ENCODE measurements at places on chromosomes 1 and 21. TPM values are rescaled to one million over a fixed set of nuclear protein-coding genes. Genes with fewer than 3 reads are reported as not detected.
A peak's percentile ranks its signal among the peaks of the same experiment; 100 is the strongest.

The TEKT2 gene
- total RNA-seq = not detected

The KRTAP21-3 gene
- not detected for total RNA-seq

The IFI44 gene
- 34.6 TPM for total RNA-seq

The PADI2 gene
- total RNA-seq = 0.56 TPM

DNA sequence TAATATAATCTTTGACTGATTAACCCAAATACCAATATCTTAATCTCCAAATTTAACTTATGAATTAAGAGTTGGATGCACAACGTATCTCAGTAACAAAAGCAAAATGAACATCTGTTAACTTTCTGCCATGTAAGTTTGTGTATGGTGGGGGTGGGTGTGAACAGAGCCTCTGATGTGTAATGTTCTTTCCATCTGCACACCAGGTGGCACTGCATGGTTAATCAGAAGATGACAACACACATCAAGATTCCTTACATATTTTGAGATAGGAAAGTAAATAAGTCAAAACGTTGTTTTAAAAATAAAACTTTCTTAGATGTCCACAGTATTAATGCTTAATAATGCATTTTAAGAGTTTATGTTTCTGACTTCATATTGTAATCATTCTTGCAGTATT is 251.9 kb downstream of the DPYD start:
- no peaks in the 10 kb centered on the region for H3K27me3 ChIP-seq
- DNase-seq = peak; percentile 39
- H3K4me3 ChIP-seq = no peak overlapping the region
- H3K27ac ChIP-seq = no peak overlapping the region
- no peaks in the 10 kb centered on the region for H3K36me3 ChIP-seq

DNA sequence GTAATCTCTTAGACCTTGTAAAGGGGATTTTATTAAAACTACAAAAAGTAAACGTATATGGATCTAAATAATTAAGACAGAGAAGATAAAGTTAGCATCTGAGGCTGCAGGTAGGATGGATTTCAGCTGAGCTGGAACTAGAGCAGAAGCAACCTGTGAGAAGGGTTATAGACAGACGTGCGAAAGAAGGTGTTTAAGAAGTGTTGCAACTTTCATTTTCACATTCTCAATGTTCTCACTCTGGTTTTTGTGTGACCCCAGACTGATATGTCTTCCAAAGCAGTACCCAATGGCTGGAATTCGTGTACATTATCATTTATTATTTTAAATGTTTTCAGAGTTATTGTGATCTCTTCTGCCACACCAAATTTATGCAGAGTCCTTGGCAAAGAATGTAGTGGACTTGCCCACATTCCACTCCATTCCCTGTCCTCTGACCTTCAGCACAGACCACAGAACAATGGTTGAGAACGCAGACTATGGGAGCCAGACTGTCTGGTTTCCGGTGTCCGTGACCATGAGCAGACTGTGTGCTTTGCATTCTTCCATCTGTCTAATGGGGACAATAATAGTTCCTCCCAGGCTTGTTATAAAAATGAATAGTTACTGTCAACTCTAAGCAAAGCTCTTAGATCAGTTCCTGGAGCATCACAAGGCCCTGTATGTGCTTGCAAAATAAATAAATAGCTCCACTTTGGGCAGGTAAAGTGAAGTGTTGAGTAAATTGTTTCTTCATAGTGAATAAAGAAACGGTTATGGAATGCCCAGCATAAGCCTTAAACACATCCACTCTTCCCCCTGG is 140.6 kb upstream of the SAMSN1 start:
- H3K4me1 ChIP-seq = peaks cover 9% of the 10 kb centered on the region
- peak overlapping the region; percentile 7 for H3K27ac ChIP-seq
- no peaks in the 10 kb centered on the region for H3K36me3 ChIP-seq
- H3K27me3 ChIP-seq = no peaks in the 10 kb centered on the region
- H3K4me3 ChIP-seq = no peak overlapping the region
- DNase-seq = no peak

DNA sequence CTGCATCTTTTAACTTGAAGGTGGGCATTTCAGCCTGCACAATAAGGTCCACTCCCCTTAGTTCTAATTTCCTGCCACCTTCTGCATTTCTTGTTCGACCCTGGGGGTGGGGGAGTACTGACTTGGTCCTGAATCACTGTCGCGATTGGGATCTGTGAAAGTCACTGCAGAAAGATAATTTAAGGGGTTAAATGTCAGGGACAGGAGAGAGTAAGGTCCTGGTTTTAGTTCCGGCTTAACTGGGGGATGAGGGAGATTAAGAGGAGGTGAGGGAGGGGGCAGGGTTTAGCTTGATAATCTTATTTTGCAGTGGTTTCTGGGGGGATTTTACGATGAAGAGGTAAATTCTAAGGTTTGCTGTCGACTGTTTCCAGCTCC is 128.1 kb downstream of the MRPS6 start:
- H3K27me3 ChIP-seq = peaks cover 2% of the 10 kb centered on the region
- H3K36me3 ChIP-seq = no peaks in the 10 kb centered on the region
- DNase-seq = no peak
- no peak overlapping the region for H3K27ac ChIP-seq

- H3K36me3 ChIP-seq = no peaks in the 10 kb centered on the region
- H3K27ac ChIP-seq = no peak overlapping the region
- H3K27me3 ChIP-seq = peaks cover 6% of the 10 kb centered on the region
- no peak overlapping the region for H3K4me3 ChIP-seq
- H3K4me1 ChIP-seq = peaks cover 11% of the 10 kb centered on the region
- no peak for DNase-seq
Observed at GRCh38 chr1:31669786-31670592, 25.3 kb upstream of the PEF1 start.

GRCh38 chr1:37570528-37571334 is 14.0 kb downstream of the DNALI1 start:
- peaks cover 93% of the 10 kb centered on the region for H3K36me3 ChIP-seq
- no peak overlapping the region for H3K4me3 ChIP-seq
- DNase-seq = no peak
- no peaks in the 10 kb centered on the region for H3K4me1 ChIP-seq
- no peaks in the 10 kb centered on the region for H3K27me3 ChIP-seq
- no peak overlapping the region for H3K27ac ChIP-seq

GRCh38 chr1:116290085-116290705 is 82.8 kb upstream of the ATP1A1 start:
- no peaks in the 10 kb centered on the region for H3K36me3 ChIP-seq
- DNase-seq = no peak
- H3K4me1 ChIP-seq = peaks cover 11% of the 10 kb centered on the region
- no peak overlapping the region for H3K27ac ChIP-seq

GRCh38 chr1:26372039-26372438 is 511 bp downstream of the ZNF683 start:
- H3K4me3 ChIP-seq = no peak overlapping the region
- no peak for DNase-seq
- no peak overlapping the region for H3K27ac ChIP-seq
- H3K4me1 ChIP-seq = peaks cover 94% of the 10 kb centered on the region
- H3K27me3 ChIP-seq = no peaks in the 10 kb centered on the region

GRCh38 chr1:158071138-158071537 is 77.7 kb downstream of the KIRREL1 start:
- no peaks in the 10 kb centered on the region for H3K4me1 ChIP-seq
- no peak for DNase-seq
- H3K27me3 ChIP-seq = no peaks in the 10 kb centered on the region
- no peak overlapping the region for H3K27ac ChIP-seq
- H3K4me3 ChIP-seq = no peak overlapping the region

- DNase-seq = no peak
- H3K4me3 ChIP-seq = no peak overlapping the region
- H3K27ac ChIP-seq = no peak overlapping the region
- no peaks in the 10 kb centered on the region for H3K27me3 ChIP-seq
- no peaks in the 10 kb centered on the region for H3K4me1 ChIP-seq
Observed at GRCh38 chr1:201639391-201639790, 100.5 kb downstream of the NAV1 start.

- no peaks in the 10 kb centered on the region for H3K4me1 ChIP-seq
- no peak within 1 kb of the TSS for H3K27ac ChIP-seq
- no peak for DNase-seq
- H3K36me3 ChIP-seq = no peaks in the 10 kb centered on the region
Observed at GRCh38 chr1:182061594-182061993, at the start of gene ZNF648. ZNF648 (minus strand) TSS chr1:182061712; CDS start chr1:182058010, 3,702 bp downstream.

- no peaks in the 10 kb centered on the region for H3K4me1 ChIP-seq
- H3K27ac ChIP-seq = no peak overlapping the region
Observed at GRCh38 chr1:11072216-11072917, 12.5 kb upstream of the SRM start.

DNA sequence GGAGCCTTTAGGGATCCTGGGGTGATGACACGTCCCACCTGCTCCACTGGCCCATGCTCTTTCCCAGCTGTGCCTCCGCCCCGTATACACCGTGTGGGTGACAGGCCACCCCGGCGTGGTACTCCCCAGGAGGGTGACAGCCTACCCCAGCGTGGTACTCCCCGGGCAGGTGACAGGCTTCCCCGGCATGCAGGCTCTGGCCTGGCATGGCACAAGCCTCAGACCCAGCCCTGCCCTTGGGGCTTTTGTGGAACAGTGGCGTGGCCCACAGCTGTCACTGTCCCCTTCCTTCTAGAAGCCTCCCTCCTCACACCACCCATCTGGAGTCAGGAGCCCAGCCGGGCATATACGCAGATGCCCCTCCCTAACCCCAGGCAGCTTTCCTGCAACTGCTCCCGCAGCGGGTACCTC is 4.7 kb upstream of the PFKL start:
- no peak overlapping the region for H3K27ac ChIP-seq
- H3K4me1 ChIP-seq = peaks cover 42% of the 10 kb centered on the region
- no peaks in the 10 kb centered on the region for H3K36me3 ChIP-seq
- H3K4me3 ChIP-seq = no peak overlapping the region

GRCh38 chr1:33306653-33307493 is 14.0 kb downstream of the A3GALT2 start:
- H3K4me3 ChIP-seq = no peak overlapping the region
- H3K36me3 ChIP-seq = no peaks in the 10 kb centered on the region
- H3K27me3 ChIP-seq = no peaks in the 10 kb centered on the region
- H3K27ac ChIP-seq = no peak overlapping the region
- DNase-seq = no peak

DNA sequence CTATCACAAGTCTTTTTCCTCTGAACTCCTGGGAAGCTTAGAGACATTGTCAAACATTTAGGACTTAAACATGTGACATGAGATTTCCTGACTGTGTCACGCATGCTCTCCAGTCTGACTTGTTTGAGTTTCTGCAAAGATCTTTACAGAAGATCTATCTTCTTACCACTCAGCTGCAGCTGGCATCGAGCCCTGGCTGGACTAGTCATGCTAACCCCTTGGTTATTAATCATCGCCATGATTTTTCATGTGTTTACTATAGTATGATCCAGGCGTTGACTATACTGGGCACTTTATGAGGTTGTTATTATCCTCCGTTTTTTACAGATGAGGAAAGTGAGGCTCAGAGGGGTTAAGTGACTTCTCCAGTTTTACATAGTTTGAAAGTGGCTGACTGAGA is 18.1 kb upstream of the IRF2BP2 start:
- no peak overlapping the region for H3K27ac ChIP-seq
- no peaks in the 10 kb centered on the region for H3K27me3 ChIP-seq
- no peaks in the 10 kb centered on the region for H3K36me3 ChIP-seq
- DNase-seq = no peak
- H3K4me1 ChIP-seq = no peaks in the 10 kb centered on the region

DNA sequence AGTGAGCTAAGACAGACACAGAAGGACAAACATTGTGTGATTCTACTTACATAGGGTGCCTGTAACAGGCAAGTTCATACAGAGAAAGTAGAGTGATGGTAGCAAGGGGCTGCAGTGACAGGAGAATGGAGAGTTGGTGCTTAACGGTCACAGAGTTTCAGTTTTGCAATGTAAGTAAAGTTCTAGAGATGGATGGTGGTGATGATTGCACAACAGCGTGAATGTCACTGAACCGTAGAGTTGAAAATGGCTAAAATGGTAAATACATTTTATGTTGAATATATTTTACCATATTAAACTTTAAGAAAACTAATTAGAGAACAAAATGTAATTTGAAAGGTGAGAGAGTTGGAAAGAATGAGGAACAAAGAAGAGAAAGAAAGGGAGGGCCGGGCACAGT is 8.7 kb downstream of the CFAP107 start:
- H3K4me1 ChIP-seq = no peaks in the 10 kb centered on the region
- H3K27ac ChIP-seq = no peak overlapping the region
- H3K27me3 ChIP-seq = peaks cover 6% of the 10 kb centered on the region
- no peaks in the 10 kb centered on the region for H3K36me3 ChIP-seq

GRCh38 chr1:44609768-44610526 is 64.3 kb downstream of the TMEM53 start:
- no peak overlapping the region for H3K4me3 ChIP-seq
- no peaks in the 10 kb centered on the region for H3K36me3 ChIP-seq
- H3K27ac ChIP-seq = no peak overlapping the region
- no peaks in the 10 kb centered on the region for H3K27me3 ChIP-seq

DNA sequence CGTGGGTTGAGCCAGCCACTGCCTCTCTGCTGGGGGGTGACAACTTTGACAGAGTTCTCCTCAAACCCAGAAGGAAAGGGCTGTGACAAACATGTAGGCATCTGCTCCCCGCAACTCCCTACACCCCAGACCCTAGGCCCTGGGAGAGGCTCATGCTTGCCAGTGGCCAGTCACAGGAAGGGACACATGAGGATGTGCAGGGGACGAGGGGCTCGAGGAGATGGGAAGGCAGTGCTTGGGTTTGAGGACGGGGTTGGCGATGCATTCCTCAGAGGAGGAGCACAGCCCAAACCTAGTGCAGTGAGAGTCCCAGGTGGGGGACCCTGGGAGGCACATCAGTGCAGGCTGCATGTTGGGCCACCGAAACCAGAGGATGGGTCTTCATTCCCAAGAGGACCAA is 62.1 kb downstream of the STUM start:
- H3K4me3 ChIP-seq = no peak overlapping the region
- H3K27ac ChIP-seq = no peak overlapping the region
- H3K27me3 ChIP-seq = no peaks in the 10 kb centered on the region
- H3K4me1 ChIP-seq = peaks cover 2% of the 10 kb centered on the region
- no peak for DNase-seq

DNA sequence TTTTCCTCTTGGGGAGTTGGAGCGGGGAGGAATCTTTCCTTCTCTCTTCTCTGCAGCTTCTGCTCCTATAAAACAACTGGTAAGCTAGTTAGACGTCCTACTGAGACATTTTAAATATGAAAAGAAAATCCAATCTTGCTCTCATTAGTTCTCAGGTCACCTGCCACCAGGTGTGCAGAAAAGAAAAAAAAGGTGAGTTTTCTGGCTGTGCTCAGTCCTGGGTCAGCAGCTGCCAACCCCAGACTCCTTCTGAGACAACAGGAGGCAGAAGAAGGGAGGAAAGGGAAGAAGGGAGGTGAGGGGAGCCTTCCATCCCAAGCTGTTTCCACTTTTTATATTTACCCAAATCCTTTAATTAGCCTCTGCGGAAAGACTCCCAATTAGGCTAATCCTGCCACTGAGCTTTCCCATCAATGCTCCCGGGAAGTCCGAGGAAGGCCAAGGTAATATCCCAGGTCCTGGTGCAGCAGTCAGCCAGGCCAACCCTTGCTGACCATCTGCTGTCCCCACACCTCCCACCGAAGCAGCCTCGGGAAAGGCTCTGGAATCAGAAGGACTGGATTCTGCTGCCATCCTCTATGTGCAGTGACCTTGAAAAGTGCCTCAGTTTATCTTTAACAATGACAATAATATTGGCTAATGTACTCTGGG is 33.4 kb downstream of the GLIS1 start:
- H3K4me1 ChIP-seq = no peaks in the 10 kb centered on the region
- no peak overlapping the region for H3K4me3 ChIP-seq
- no peaks in the 10 kb centered on the region for H3K27me3 ChIP-seq
